ENCODE measurements at places on chromosomes 13 and 19. TPM values are rescaled to one million over a fixed set of nuclear protein-coding genes. Genes with fewer than 3 reads are reported as not detected.

- H3K36me3 ChIP-seq = no peaks in the 10 kb centered on the region
- H3K27ac ChIP-seq = peak overlapping the region; percentile 82
- no peaks in the 10 kb centered on the region for H3K27me3 ChIP-seq
Measured at GRCh38 chr13:40982772-40983171, 36.3 kb downstream of the ELF1 start.

- no peak overlapping the region for H3K27ac ChIP-seq
- no peak overlapping the region for H3K4me3 ChIP-seq
- DNase-seq = no peak
- H3K27me3 ChIP-seq = peaks cover 3% of the 10 kb centered on the region
Measured at GRCh38 chr13:44389876-44390275, 16.3 kb downstream of the SERP2 start.

DNA sequence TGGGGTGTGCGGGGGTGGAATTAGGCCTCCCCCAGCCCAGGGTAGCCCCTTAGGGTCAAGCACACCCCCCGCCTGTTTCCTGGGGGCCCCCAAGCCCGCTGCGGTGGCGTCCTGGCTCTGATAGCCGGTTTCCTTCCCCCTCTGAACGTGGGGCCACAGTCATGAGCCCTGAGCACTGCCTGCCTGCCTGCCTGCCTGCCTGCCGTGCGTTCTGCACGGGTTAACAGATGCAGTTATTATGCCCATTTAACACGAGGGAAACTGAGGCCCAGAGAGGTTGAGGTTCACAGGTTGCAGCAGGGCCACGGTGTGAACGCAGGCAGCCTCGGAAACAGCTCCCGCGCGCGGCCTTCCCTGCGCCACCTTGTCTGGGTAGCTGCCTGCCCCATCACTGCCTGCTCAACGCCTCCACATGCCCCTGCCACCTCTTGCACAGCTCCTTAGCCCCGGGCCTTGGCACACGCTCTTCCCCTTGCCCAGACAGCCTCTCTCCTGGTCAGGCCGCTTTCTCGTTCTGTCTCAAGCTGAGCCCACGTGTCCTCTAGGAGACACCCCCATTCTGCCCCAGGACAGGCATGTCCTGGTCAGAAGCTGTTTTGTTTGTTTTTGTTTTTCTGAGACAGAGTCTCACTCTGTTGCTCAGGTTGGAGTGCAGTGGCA is 1.2 kb upstream of the GAMT start:
- no peak overlapping the region for H3K27ac ChIP-seq
- peaks cover 1% of the 10 kb centered on the region for H3K27me3 ChIP-seq
- no peak overlapping the region for H3K4me3 ChIP-seq

Gene CALR
- total RNA-seq = 891 TPM

- no peak overlapping the region for H3K27ac ChIP-seq
- H3K27me3 ChIP-seq = no peaks in the 10 kb centered on the region
- H3K4me3 ChIP-seq = peak overlapping the region; percentile 88
- no peaks in the 10 kb centered on the region for H3K36me3 ChIP-seq
- peaks cover 10% of the 10 kb centered on the region for H3K4me1 ChIP-seq
Measured at GRCh38 chr19:4068047-4068966, 1.6 kb upstream of the ZBTB7A start.

DNA sequence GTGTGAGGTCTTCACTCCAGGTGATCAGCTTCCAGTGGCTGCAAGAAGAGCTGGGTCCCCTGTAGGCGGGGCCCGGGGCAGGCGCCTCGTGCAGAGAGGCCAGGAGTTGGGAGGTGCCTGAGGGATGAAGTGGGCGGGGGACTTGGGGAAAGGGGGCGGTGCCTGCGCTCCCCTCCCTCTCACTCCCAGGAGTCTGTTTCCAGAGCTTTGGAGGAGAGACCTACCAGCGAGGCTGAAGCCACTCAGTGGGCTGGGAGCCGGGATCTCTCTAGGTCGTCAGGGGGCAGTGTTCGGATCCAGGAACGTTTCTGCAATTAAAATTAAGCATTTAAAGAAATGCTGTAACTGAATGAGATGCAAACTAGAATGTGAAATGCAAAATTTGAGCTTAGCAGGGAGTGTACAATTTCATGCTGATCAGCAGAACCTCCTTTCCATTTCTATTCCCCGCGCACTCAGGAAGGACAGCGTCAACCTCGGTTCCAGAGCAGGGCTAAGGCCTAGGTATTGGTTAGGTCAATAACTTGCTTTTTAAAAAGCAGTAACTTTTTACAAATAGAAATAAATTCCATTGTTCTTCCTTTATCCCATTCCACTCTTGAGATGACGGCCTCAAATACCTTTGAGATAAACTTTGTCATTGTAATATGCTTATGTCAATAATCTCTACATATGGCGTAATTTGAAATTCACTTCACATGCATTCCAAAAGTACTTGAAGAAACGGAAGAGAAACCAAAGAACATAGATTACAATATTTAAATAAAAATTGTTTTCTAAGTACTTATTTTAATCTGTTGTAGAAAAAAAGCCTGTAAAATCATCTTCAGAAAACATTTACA is 11.6 kb downstream of the ZNF160 start:
- no peak overlapping the region for H3K27ac ChIP-seq
- H3K27me3 ChIP-seq = no peaks in the 10 kb centered on the region
- DNase-seq = no peak
- H3K36me3 ChIP-seq = peaks cover 3% of the 10 kb centered on the region
- no peak overlapping the region for H3K4me3 ChIP-seq

Gene ZNF723
- not detected for total RNA-seq

GRCh38 chr13:40146063-40146462 is 490.6 kb downstream of the COG6 start:
- H3K27me3 ChIP-seq = no peaks in the 10 kb centered on the region
- no peak for DNase-seq
- H3K27ac ChIP-seq = no peak overlapping the region
- no peak overlapping the region for H3K4me3 ChIP-seq

DNA sequence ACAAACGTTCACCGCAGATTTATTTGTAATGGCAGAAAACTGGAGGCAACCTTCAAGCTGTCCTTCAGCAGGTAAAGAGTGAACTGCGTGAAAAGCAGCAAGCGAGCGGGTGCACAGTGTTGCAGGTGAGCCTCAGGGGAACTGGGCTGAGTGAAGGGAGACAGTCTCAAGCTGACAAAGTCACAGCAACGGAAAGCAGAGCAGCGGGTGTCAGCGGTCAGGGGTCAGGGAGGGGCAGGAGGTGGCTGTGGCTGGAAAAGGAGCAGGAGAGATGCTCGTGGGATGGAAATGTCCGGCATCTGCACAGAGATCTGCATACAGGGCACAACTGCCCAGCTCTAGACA is 8.5 kb upstream of the RASA3 start:
- H3K27me3 ChIP-seq = no peaks in the 10 kb centered on the region
- H3K36me3 ChIP-seq = no peaks in the 10 kb centered on the region
- H3K27ac ChIP-seq = no peak overlapping the region
- no peak for DNase-seq

DNA sequence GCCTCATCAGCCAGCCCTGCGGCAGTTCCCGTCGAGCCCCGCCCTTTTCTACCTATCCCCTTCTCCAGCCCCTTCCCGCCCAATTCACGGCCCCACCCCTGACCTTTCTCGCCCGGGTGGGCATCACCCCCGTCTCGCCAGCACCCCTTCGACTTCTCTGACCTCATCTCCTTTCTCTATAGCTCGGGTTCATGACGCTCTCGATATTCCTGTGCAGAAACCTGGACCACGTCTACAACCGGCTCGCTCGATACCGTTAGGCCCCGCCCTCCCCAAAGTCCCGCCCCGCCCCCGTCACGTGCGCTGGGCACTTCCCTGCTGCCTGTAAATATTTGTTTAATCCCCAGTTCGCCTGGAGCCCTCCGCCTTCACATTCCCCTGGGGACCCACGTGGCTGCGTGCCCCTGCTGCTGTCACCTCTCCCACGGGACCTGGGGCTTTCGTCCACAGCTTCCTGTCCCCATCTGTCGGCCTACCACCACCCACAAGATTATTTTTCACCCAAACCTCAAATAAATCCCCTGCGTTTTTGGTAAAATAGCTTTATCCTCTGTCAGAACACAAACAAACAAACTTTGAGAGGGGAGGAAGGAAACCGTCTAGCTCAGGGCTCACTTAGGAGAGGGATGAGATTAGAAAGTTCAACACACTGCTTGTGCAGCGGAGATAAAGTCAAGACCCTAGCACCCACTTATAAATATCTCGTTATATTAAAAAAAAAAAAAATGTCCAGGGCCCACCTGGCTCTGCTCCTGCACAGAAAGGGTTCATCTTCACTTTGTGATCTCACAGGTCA is 5.1 kb downstream of the CD37 start:
- H3K4me1 ChIP-seq = peaks cover 27% of the 10 kb centered on the region
- H3K27ac ChIP-seq = no peak overlapping the region
- H3K36me3 ChIP-seq = no peaks in the 10 kb centered on the region
- no peaks in the 10 kb centered on the region for H3K27me3 ChIP-seq
- 0 out of 2 replicates have a peak overlapping the region, but pooled peaks have one; percentile 20 for H3K4me3 ChIP-seq

DNA sequence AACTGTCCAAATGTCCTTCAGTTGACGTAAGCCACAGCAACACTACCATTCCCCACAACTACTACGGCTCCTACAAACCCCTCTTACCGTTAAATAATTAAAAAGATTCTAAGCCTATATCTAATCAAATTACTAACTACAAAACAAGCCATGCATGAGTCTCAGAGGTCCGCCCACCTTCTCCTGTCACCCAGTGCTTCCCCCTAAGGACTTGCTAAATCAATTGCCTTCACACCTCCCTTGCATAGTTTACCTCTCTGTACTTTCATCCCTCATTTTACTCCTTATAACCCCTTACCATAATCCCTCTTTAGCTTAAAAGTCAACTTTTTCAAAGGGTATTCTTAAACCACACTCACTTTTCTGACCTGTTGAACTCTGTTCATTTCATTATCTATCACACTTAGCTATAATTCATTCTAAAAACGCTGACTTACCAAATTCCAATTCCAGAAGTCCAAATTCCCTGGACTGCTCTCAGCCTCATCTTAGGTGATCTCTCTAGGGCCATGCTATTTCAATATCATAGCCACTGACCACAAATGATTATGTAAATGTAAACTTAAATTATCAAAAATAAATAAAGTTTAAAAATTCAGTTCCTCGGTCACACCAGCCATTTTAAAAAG is 187.8 kb downstream of the DIAPH3 start:
- H3K4me3 ChIP-seq = no peak overlapping the region
- H3K27ac ChIP-seq = no peak overlapping the region
- no peaks in the 10 kb centered on the region for H3K4me1 ChIP-seq

- peaks cover 15% of the 10 kb centered on the region for H3K4me1 ChIP-seq
- H3K27me3 ChIP-seq = no peaks in the 10 kb centered on the region
- H3K36me3 ChIP-seq = no peaks in the 10 kb centered on the region
- H3K4me3 ChIP-seq = no peak overlapping the region
Measured at GRCh38 chr13:103007427-103007762, 58.8 kb downstream of the SLC10A2 start.

DNA sequence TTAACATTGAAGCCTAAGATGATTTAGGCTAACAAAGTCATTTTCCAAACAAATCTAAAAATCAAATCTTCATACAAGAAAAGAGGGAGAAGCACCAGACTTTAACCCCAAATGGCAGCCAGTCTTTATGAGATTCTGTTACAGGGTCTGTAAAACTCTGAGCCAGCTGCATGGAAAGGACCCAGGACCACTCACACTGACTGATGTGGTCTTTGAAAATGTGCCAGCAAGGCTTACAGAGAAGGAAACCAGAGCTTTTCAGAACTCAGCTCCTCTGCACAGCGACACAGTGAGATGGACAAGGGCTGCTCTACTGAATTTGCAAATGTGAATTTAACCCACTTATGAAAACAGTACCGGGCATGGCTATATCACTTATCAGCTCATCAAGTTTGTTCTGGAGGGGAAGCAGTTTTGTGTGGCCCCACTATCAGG is 98.8 kb upstream of the SERP2 start:
- no peaks in the 10 kb centered on the region for H3K36me3 ChIP-seq
- no peaks in the 10 kb centered on the region for H3K27me3 ChIP-seq
- no peak for DNase-seq
- H3K4me3 ChIP-seq = no peak overlapping the region
- no peak overlapping the region for H3K27ac ChIP-seq

GRCh38 chr13:40356011-40356410 is 310.4 kb downstream of the FOXO1 start:
- no peak overlapping the region for H3K27ac ChIP-seq
- H3K27me3 ChIP-seq = no peaks in the 10 kb centered on the region
- DNase-seq = no peak
- H3K4me3 ChIP-seq = no peak overlapping the region
- H3K4me1 ChIP-seq = no peaks in the 10 kb centered on the region

DNA sequence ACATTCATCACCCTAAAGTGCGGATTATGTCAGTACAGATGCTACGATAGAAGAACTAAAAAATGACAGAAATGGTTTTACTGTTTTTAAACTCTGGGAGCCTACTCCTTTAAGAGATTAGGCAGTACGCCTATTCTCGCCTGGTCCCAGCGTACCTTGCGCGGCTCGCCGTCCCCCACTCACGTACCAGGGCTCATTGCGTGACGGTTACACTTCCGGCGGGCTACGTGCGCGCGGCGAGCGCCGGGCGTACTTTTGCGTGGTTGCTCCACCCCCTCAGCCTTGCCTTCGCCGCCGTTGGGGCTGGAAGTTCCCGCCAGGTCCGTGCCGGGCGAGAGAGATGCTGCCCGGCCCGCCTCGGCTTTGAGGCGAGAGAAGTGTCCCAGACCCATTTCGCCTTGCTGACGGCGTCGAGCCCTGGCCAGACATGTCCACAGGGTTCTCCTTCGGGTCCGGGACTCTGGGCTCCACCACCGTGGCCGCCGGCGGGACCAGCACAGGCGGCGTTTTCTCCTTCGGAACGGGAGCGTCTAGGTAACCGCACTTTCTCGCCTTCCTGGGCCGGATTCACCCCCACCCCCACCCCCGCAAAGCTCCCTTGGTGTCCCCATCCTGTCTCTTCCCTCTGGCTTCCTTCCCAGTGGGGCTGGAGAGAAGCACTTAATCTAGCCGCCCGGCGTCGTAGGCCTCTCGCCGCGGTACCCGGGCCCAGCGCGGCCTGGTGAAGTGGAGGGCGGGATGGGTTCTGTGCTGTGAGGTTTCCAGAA is at the start of gene NUP58:
NUP58 (plus strand) TSS at position 279 of the 767 bp plus-strand sequence; CDS start at position 428, 149 bp downstream.
- peak; percentile 83 for DNase-seq
- peak within 1 kb of the TSS; percentile 78 for H3K27ac ChIP-seq

DNA sequence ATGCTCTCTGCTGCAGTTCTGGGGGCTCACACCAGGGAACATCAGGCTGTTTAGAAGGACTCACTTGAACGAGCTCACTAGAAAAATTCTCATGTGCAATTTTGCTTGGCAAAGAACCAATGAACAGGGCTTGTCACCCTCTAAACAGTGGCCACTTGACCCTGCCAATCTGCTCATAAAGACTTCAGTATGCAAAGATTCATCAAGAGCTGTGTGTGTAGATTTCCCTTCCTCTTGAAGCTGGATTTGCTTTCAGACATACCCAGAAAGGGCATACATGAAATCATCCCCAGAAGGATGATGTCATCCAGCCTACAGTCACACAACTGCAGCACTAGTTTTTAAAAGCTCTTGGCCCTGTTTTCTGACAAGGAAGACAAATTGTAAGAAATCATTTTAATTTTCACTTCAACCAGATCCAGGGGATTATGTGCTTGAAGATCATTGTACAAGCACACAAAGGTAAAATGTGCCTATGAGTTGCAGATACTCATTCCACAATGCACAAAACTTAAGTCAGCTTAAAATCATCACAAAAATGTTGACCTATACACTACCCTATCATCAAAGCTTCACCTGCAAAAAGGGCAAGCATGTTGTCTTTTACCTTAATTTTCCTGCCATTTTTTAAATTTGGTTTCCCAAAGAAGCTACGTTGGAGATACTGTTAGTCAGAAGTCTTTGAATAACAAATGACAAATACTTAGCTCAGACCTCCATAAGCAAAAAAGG is 5.2 kb upstream of the STK24 start:
- H3K27ac ChIP-seq = no peak overlapping the region
- H3K27me3 ChIP-seq = no peaks in the 10 kb centered on the region
- DNase-seq = no peak
- H3K4me3 ChIP-seq = no peak overlapping the region

Gene ZNF773
- 6.4 TPM for total RNA-seq
